ENCODE measurements at places on chromosomes 2 and 18.

GRCh38 chr2:234858145-234858544 is 93.7 kb upstream of the SH3BP4 start:
- DNase-seq, result no peak

GRCh38 chr2:232573771-232574435 is 23.4 kb downstream of the EIF4E2 start:
- no peak for DNase-seq

GRCh38 chr2:30684996-30685395 is 122.2 kb downstream of the CAPN13 start:
- DNase-seq, result no peak

DNA sequence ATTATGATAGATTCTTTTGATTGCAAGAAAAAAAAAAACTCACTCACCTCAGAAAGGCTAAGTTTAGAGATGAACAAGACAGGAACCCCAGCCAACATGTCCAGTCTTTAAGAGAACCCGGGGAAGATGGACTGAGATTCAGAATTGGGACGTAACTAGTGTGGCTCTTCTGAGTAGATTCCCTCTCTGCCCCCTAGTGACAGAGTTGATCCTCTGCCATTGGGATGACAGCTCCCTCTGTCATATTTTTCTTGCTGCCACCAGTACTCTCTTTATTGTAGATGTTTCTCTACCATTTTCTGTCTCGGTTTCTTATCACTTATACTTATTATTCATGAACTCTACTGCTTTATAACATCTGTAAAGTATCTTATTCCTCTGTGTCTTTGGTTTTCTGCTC is 77.7 kb downstream of the GULP1 start:
- DNase-seq, result peak; percentile 12

DNA sequence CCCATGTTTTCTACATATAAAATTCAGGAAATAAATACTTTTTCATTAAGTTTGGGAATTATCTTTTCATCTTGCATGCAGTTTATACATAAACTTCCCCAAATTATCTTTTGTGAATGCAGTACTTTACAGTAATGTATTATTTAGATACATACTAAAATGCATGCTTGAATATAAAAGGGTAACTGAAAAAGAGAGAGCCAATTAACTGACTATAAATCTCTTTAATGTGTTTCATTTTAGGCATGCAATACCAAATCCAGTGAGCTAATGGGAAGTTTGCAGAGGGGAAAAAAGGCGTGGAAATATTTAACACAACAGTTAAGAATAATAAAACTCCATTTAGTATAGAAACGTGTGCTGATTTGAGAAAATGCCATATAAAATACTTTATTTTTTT is 39.2 kb downstream of the COL4A4 start:
- DNase-seq, result no peak

DNA sequence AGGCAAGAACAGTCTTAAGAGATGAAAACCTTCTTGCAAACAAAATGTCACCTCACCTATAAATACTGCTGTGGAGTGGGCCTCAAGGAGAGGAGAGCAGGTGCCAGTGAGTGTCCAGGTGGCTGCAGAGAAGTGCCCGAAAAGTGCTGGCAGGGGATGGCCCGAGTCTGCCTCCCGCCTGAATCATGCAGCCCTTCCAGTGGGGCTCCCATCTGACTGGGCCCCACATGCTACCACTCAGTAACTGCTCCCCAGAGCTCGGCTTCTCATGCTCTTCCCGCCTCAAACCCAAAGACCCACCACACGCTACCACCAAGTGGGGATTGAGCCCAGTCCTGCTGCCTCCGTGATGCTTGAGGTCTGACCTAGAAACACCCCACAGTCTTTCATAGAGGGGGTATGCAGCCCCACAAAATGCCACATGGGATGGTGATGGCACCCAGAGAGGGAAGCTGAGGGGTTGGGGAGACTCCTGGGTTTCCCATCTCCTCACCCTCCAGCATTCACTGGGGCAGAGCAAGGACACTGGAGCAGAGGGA is 7.4 kb downstream of the HS6ST1 start:
- DNase-seq, result no peak

DNA sequence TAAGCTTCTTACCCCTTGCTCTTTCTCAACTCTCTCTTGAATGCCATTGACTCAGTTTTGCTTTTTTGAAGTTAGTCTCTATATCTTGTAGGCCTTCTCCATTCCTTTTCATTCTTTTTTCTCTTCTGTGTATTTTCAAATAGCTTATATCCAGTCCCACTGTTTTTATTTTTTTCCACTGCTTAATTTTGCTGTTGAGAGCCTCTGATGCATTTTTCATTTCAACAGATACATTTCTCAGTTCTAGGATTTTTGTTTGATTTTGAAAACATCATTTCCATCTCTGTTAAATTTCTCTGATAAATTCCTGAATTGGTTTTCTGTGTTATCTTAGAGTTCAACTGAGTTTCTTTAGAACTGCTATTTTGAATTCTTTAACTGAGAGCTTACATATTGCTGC is 45.9 kb downstream of the MIB1 start:
- no peak for DNase-seq

- DNase-seq, result no peak
Measured at GRCh38 chr2:50102383-50102782, 929.5 kb downstream of the NRXN1 start.

GRCh38 chr18:45106331-45106774 is 425.7 kb downstream of the SETBP1 start:
- no peak for DNase-seq

GRCh38 chr18:55139836-55140235 is 180.6 kb upstream of the CCDC68 start:
- DNase-seq, result no peak

DNA sequence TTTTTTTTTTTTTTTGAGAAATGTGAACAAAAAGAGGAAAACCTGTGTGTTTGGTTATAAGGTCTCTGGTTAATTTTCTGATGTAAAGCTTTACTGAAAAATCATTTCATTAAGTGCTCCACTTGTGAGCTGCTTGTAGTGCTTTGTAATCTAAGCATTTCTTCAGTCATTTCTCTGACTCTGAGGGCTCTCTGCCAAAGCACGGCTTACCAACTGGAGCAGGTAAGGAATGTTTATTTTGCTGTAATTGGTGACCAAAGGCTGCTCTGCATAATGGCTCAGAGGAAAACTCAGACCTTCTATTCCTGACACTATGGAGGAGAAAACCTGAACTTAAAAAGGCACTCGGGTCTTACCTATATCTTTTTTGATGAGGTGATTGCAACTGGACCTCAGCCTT is 848.8 kb downstream of the MBD2 start:
- no peak for DNase-seq

GRCh38 chr2:118807668-118808428 is 39.6 kb downstream of the EN1 start:
- DNase-seq, result no peak

DNA sequence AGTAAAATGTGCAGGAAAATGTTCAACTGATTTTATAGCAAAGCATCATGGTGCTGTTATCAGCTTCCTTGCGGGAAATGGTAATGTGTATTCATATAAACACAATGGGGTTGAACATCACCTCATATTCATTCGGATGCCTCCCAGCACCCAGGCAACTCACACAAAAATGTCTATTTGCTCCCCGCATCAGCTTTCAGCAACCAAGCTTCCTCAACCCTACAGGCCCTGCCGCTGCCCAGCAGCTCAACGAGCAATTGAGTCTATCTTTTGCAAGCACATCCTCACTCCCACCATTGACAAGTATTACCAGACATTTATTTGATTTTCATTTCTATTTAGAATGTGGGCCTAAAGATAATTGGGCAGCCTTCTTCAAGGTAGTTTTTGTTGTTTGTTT is 2161.4 kb upstream of the PIK3C3 start:
- DNase-seq, result no peak

DNA sequence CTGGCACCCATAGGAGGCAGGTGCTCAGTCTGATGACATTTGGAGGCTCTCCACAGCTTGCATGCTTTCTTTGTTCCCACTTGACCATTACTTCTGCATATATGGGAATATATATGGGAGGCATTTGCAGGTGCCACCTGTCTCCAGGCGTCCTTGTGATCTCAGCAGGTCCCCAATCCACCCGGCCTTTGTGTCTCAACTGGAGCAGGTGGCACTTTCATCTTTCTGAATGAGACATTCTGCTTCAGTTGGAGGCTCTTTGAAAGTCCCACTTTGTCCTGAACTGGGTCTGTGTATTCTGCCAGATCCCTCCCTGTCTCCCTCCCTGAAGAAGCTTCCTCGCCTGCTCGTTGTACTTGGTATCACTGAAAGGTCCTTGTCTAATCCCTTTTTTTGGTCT is 318.1 kb upstream of the EPAS1 start:
- no peak for DNase-seq

GRCh38 chr18:26185267-26185666 is 41.0 kb upstream of the TAF4B start:
- no peak for DNase-seq

GRCh38 chr2:113304702-113305101 is 26.0 kb upstream of the PAX8 start:
- DNase-seq, result no peak

DNA sequence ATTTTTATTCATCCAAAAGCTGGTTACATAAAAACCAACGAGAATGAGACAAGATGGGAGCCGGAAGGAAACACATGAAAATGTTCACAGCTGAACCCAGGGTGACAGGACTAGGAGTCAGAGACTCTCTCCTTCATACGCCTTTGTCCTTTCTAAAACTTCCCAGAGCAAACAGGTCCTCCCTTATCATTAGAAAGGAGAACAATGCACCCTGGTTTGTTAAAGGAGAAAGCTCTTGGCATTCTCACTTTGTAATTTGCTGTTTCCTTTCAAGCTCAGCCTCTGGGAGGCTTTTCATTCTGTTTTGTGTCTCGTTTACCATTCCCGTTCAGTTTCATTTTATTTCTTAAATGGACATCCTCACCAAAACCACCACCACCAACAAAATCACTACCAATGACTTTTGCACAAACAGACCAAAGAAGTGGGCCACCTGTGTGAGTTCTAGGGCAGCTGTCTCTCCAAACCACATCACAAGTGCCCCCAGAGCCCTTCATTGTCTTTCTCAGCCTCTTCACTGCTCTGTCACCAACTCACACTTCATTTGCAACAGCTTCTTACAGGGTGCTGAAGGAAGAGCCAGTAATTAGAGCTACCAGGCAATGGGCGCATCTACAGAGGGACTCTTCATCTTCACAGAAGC is 105.3 kb downstream of the HDAC4 start:
- no peak for DNase-seq

DNA sequence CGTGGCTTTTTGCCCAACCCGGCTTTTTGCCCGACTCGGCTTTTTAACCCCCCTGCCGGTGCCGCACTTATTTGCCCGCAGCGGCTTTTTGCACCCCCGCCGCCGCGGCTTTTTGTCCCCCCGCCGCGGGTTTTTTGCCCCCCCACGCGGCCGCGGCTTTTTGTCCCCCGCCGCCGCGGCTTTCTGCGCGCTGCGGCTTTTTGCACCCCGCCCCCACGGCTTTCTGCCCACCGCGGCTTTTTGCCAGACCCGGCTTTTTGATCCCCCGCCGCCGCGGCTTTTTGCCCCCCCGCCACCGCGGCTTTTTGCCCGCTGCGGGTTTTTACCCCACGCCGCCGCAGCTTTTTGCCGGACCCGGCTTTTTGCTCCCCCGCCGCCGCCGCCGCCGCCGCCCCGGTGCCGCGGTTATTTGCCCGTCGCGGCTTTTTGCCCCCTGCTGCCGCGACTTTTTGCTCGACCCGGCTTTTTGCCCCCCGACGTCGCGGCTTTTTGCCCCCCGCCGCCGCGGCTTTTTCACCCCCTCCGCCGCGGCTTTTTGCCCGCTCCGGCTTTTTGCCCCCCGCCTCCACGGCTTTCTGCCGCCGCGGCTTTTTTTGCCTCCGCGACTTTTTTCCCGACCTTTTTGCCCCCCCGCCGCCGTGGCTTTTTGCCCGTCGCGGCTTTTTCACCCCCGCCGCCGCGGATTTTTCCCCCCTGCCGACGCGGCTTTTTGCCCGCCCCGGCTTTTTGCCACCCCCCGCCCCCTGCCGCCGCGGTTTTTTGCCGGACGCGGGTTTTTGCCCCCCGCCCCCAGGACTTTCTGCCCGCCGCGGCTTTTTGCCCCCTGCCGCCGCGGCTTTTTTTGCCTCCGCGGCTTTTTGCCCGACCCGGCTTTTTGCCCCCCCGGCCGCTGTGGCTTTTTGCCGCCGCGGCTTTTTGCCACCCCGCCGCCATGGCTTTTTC is 2786.5 kb downstream of the RPIA start:
- DNase-seq, result no peak

DNA sequence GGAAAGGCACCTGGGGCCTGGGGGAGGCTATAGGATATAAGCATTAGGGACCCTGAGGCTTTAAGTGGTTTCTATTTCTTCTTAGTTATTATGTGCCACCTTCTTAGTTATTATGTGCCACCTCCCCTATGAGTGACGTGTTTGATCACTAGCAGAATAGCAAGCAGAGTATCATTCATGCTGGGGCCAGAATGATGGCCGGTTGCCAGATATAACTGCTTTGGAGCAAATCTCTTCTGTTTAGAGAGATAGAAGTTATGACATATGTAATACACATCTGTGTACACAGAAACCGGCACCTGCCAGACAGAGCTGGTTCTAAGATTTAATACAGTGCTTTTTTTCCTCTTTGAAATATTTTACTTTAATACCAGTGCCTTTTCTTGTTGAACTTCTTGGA is 29.4 kb downstream of the LIPG start:
- no peak for DNase-seq

DNA sequence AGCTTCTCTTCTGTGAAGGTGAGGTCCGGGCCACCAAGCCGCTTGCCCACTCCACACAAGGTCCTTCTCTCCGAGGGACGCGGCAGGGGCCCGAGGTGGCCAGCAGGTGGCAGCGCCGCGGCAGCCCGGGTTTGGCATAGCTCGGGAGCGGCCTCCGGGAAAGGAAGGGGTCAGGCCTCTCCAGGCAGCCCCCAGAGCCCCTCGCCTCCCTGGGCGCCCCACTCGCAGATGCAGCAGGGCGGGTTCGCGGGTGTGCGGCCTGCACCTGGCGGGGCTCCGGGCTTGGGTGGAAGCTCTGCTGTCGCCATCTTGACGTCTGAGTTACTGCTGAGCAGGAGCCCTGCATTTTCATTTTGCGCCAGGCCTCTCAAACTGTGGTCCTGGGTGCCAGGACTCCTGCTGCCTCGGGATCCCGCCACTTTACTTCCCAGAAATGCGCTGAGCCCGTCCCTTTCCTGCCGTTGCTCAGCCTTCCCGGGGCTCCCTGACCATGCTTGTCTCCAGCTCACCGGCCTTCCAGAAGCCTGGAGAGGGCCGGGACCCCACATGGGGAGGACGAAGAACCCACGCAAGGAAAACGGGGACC is 18.6 kb upstream of the NCL start:
- DNase-seq, result peak; percentile 11

GRCh38 chr2:154490530-154490929 is 208.0 kb upstream of the KCNJ3 start:
- DNase-seq, result no peak

DNA sequence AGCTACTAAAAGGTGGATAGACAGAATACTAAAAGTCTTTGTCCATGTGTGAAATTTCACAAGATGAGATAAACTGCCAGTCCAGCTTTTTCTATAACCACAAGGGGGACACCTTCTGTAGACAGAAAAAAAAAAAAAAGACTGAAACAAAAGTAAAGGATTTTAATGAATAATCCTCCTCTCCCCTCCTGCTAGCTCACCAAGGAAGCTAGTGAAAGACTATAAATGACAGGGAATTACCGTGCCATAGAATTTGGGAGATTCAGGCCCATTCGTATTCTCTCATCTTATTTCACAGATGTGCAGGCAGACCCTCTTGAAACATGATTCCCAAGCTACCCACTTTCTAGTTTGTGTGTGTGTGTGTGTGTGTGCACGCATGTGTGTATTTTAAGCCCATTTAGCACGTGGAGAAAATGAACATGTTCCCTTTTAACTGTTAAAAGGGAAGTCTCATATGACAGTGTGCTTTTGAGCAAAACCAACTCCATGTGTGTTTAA is 36.3 kb upstream of the SLC8A1 start:
- DNase-seq, result no peak
